GM12878 (cell line): ENCODE measurements at places on chromosomes 5 and 9. TPM values are rescaled to one million over a fixed set of nuclear protein-coding genes. Genes with fewer than 3 reads are reported as not detected.

GRCh38 chr5:15326932-15327331 is 173.0 kb upstream of the FBXL7 start:
- DNase-seq = no peak

DNA sequence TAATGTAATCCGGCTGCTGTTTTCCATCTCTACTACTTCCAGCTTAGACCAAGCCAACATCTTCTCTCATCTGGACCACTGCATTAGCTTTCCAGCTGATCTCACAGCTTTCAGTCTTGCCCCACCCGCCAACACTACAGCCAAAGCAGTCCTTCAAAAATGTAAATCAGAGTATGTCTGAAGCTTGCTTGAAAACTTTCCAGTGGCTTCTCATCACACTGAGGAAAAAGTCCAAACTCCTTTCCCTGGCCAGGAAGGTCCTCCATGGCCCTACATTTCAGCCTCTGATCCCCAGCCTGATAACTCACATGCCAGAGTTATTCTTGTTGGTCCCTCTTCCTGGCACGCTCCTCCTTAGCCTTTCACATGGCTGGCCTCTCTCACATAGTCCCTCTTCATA is 38.5 kb downstream of the TTC1 start:
- DNase-seq = no peak

GRCh38 chr5:133423011-133423617 is 189.2 kb downstream of the FSTL4 start:
- DNase-seq = no peak

- DNase-seq = no peak
Measured at GRCh38 chr9:91315191-91315590, 46.5 kb downstream of the AUH start.

Gene PCDHGA12
- 0.11 and 0.48 TPM in 2 replicates for polyA plus RNA-seq

Gene FAM81B
- not detected in 2 replicates for polyA plus RNA-seq

Gene TRPM6
- polyA plus RNA-seq = 0.09 and 0.13 TPM in 2 replicates

Gene EGR1
- 2.8 and 3.1 TPM in 2 replicates for polyA plus RNA-seq

Gene SH3GLB2
- polyA plus RNA-seq = 20.0 and 30.1 TPM in 2 replicates

Gene DMRT2
- 0.09 TPM in 1 of 2 replicates, not detected in the other for polyA plus RNA-seq

Gene PRLR
- 0.19 and 0.57 TPM in 2 replicates for polyA plus RNA-seq

Gene CHSY3
- not detected in 2 replicates for polyA plus RNA-seq

Gene ZNF189
- 4.4 and 5.1 TPM in 2 replicates for polyA plus RNA-seq

Gene BARHL1
- not detected in 2 replicates for polyA plus RNA-seq
